ENCODE measurements at places on chromosomes 6 and 20. TPM values are rescaled to one million over a fixed set of nuclear protein-coding genes. Genes with fewer than 3 reads are reported as not detected.

- DNase-seq, result no peak
Measured at GRCh38 chr20:49415005-49415667, 67.3 kb downstream of the KCNB1 start.

DNA sequence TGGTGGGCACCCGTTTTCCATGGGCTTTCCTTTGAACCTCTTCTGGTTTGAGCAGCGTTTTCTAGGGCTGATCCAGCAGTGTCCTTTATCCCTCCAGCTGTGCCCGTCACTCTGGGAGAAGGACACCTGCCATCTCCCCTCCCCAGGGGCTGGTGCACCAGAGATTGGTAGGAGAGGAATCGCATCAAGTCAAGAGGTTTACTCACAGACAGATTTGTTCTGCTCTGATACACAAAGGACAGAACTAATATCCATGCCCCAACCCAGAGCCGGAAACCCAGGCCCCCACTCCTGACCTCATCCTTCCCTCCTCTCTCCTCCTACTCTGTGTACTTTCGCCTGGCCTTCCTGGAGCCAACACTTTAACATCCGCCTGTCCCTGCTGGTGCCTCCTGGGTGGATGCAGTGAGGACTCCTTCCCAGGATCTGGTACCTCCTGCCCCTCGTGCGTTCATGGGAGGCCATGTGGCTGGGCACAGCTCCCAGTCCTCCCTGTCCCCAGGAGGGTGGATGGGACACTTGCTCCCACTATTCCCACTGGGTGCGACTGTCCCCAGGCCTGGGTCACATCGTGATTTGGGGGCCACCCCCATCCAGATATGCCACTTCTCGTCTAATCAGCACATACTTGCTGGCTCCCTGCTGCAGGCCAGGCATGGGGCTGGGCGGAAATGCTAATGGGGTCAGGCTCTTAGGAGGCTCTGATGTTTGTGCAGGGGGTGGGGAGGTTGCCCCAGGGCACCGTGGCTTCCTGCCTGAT, 286.3 kb downstream of the CDH4 start:
- DNase-seq, result no peak

GRCh38 chr6:70270287-70271005, 32.4 kb downstream of the COL9A1 start:
- DNase-seq, result no peak

CST4 gene
- polyA plus RNA-seq, result not detected

DNA sequence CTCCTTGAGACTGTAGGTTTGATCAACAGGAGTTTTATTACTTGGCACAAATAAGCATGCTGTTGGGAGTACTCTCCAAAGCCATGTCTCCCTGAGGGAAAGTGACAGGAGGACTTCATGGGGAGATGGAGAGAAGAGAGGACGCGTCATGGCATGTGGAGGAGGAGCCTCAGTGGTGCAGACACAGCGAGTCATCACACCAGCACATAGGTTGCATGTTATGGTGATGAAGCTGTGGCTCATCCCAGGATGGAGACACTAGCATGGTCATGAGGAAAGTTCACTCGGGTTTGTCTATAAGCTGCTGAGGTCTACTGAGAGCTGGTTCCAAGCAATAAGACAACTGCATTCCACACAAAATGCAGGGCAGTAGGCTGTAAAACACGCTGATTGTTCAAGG, 13.2 kb upstream of the SSTR4 start:
- DNase-seq, result peak; percentile 10

DNA sequence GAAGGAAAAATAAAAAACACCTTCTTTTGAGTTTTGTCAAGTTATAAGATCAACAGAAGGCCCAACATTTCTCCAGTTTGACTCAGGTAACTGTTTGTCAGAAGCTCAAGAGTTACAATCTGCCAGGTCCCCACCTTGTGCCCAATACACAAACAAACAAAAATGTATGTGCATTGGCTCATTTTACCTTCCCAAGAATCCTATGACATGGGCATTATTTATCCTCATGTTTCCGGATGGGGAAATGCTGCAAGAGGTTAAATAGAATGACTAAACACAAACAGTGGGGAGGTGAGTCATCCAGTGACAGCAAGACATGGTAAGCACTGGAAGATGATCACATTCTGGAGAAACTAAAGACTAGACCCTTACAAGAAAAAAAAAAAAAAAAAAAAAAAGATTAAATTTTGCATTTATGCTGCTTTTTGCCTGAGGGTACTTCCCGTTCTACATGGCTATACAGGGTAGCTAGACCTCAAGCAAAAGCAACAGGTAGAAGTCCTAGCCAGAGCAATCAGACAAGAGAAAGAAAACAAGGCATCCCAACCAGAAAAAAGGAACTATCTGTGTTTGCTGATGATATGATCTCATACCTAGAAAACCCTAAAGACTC, 23.6 kb upstream of the ANKRD60 start:
- DNase-seq, result peak; percentile 96

- no peak for DNase-seq
Measured at GRCh38 chr6:25700761-25701160, 48.7 kb downstream of the SCGN start.

RGS17 gene
- 0.75 TPM for polyA plus RNA-seq

EPHA7 gene
- not detected for polyA plus RNA-seq

- peak; percentile 32 for DNase-seq
Measured at GRCh38 chr6:110530671-110531070, 54.3 kb upstream of the SLC22A16 start.

APOBEC2 gene
- polyA plus RNA-seq, result not detected

DNA sequence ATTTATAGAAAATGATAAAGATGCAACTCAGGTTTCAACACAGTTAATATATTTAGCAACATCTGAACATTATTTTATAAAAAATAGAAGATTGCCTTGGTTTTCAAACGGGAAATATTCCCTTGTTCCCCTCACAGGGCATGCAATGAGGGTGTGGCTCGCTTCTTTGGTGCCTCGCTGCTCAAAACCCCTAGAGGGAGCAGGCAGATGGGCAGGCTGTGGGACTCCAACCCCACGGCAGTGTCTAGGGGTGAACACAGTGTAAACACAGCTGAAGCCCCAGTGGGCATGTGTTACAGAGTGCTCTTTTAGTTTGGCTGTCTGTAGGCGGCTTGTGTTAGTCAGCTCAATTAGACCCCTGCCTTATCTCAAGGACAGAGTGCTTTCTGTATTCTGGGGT, 560.8 kb upstream of the IMPG1 start:
- DNase-seq, result no peak

DNA sequence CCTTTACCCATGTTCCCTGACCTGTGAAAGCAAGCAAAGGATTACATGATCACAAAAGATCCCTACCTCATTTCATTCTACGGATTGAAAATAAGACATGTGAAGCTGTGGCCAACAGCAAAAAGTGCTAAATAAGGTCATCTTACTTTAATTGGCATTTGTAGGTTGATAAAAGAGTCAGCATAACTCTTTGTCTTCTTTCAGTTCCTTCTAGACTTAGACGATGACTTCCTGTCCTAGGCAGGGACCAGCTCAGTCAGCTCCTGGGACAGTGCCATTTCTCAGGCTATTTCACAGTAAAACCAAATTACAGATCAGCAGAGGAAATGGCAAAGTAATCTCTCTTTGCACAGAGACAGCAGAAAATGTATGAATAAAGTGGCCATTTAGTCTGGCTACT, 480.7 kb downstream of the RFPL4B start:
- no peak for DNase-seq

TP53TG5 gene
- polyA plus RNA-seq, result not detected

- no peak for DNase-seq
Measured at GRCh38 chr6:150238846-150239407, 96.1 kb downstream of the PPP1R14C start.

GRCh38 chr20:25720285-25720684, 23.6 kb upstream of the ZNF337 start:
- DNase-seq, result no peak

- no peak for DNase-seq
Measured at GRCh38 chr6:63389191-63389844, 69.5 kb upstream of the LGSN start.

FAXC gene
- polyA plus RNA-seq, result 3.4 TPM

MMUT gene
- polyA plus RNA-seq, result 8.3 TPM

GRCh38 chr20:12924126-12924525, 84.6 kb upstream of the SPTLC3 start:
- no peak for DNase-seq

HAO1 gene
- not detected for polyA plus RNA-seq

DNA sequence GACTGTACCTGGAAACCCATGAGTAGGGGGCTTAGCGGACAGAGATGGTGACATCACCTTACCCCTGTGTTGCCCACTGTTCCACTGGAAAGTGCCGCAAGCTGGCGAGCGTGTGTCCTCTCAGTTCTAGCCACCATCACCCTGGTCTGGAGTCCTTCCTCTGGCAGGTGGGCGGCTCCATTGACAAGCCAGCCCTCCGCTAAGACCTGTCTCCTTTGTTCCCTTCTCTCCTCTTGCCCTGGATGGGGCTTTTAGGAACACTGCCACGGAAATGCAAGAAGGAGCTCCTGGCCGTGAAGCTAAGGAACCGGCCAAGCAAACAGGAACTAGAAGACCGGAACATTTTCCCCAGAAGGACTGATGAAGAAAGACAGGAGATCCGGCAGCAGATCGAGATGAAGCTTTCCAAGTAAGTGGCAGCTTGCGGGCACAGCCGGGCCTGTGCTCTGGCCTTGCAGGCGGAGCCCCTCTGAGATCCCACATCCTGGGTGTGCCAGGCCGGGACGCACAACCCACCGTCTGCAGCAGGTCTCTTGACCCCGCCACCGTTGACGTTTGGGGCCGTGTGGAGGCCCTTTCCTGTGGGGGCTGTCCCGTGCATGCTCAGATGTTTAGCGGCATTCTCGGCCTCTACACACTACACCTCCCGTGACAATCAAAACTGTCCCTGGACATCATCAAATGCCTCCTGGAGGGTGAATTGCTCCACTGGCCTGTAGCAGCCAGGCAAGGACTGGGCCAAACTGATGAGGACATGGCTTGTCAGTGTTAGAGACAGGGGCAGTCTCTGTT, 127.5 kb downstream of the SYCP2 start:
- DNase-seq, result no peak

GRCh38 chr20:50112512-50113419, at the start of gene UBE2V1:
TSS of gene UBE2V1 (minus strand) at chr20:50113150. CDS start at chr20:50113128, 22 bp downstream.
- DNase-seq, result peak; percentile 81

DNA sequence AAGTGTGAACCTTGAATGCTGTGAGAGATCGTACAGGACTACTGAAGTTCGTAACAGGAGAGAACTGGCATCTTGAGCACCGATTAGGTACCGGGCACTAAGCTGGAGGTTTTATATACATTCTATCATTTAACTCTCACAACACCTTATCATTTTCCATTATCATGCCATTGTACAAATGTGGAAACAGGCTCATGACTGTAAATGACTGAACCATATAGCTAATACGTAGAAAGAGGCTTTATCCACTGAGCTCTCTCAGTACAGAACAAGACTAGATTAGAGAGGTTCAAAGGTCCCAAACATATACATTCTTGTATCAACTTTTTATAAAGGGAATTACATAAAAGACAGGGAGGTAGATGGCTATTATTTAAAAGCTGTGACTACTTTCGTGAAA, 130.6 kb downstream of the CEP57L1 start:
- DNase-seq, result no peak

DNA sequence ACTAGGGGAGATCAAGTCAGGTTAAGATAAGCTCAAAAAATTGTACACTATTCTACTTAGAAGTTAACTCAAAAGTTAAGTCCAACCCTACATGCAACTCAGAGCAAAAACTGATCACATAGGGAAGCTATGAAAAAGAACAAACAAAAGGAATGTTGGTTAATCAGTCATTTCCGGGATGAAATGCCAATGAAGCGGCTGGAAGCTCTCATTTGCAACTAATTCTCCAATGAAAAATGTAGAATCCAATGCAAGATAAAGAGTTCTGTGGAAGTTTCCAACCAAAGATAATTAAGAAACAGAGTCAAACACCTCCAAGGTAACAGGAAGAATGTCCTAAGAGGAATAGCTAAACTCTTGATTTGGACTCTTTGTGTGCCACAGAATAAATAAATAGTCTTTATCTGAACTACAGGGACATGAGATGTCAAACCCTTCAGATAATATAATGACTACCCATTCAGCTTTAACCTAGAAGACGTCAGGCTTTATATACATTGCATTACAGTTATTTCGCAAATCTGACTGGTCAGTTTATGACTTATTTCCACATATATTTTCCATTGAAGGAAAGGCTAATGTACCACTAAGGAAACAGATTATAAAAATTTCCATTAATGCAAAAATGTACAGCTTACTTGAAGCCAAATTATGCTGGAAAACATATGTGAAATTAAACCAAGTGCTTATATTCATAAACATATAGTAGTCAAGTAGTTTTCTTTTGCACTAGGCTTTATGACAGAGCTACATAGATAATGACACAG, 48.0 kb upstream of the DST start:
- peak; percentile 81 for DNase-seq

SLC25A27 gene
- 0.63 TPM for polyA plus RNA-seq

EPPIN gene
- not detected for polyA plus RNA-seq

DNA sequence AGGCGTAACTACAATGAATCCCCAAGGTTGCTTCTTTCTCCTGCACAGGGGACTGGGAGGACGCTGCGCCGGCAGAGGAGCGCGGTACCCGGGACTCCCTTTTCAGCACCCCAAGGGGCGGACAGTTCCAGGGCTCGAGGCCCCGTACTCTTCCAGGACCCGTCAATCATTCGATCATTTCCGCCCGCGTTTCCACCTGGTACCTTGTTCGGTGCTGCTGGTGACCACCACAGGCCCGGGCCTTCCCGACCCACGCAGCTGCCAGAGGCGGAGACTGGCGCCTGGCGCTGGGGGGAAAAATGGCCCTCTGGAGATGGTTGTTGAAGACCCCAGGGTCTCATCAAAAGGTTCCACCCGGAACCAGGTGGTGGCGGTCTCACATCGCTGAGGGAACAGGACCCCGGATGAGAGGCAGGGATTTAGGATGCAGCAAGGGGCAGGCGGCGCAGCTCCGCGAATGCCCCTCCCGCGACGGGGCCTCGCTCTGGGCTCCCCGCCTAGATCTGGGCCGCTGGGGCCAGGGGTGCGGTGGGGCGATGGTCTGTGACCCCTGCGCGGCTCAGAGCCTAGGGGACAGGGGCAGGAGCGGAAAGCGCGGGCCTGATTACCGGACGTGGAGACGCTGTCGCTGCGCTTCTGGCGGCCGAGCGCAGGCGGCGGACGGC, 744 bp downstream of the VSX1 start:
- DNase-seq, result no peak

DNA sequence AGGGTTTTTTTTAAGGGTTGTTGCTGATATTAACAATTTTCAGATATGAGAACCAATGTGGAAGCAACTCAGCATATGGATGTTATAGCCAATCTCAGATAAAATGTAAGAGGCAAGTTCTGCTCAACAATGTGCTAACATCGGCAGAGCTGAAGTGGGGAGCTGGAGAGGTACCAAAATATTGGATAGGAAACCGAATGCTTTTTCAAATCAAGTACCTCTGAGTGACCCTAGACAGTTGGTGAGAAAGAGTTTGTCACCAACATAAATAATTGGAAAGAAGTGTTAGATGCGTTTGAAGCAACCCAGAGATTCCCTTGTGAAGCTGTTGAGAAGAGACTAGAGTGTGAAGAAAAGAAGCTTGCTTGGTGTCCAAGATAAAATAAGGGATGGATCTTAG, 140.7 kb downstream of the SOX4 start:
- no peak for DNase-seq

Data from IMR-90 (cell line).